ENCODE measurements at places on chromosomes 5 and 9.
A peak's percentile ranks its signal among the peaks of the same experiment; 100 is the strongest.

GRCh38 chr9:28407351-28407750 is 834.1 kb upstream of the C9orf72 start:
- ATAC-seq = no peak

- ATAC-seq = no peak
Measured at GRCh38 chr5:164860896-164861295, 1355.5 kb downstream of the MAT2B start.

- ATAC-seq = no peak
Measured at GRCh38 chr5:17431272-17432050, 66.6 kb upstream of the TAF11L2 start.

DNA sequence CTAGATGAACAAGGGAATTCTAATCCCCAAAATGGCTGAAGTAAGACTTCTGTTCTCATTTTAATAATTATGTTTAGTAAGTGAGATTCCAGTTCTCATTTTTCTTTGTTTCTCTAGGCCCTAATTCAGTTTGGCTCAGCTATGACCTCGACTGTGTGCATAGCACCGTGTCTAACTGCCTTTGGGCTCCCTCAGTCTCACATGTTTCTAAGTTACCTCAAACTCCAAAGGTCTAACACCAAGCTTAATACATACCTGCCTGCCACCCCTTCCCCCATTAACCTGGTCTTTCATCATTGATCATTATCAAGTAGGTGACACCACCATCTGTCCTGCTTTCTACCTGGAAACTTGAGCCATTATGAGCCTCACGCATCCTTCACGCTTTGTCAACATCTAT is 273.2 kb downstream of the SAXO1 start:
- ATAC-seq = no peak

GRCh38 chr9:35277628-35278359 is 116.0 kb downstream of the UNC13B start:
- no peak for ATAC-seq

DNA sequence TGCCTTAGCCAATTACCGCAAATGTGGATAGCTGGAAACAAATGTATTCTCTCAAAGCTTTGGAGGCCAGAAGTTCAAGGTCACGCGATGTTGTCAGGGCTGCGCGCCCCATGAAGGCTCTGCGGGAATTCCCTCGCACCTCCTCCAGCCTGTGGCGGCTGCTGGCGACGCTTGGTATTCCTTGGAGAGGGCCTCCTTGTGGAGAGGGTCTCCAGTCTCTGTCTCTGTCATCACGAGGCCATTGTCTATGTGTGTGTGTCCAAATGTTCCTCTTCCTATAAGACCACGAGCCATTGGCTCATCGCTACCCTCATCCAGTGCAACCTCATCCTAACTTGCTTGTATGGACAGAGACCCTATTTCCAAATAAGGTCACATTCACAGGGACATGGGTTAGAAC is 97.5 kb downstream of the ANKRD33B start:
- no peak for ATAC-seq

- peak; percentile 93 for ATAC-seq
Measured at GRCh38 chr5:170503990-170504596, at the start of gene KCNIP1. Gene KCNIP1 (plus strand): TSS chr5:170504020.

GRCh38 chr9:73199448-73199847 is 47.8 kb downstream of the ANXA1 start:
- ATAC-seq = no peak

- ATAC-seq = no peak
Measured at GRCh38 chr5:178207183-178207916, 3.0 kb downstream of the HNRNPAB start.

DNA sequence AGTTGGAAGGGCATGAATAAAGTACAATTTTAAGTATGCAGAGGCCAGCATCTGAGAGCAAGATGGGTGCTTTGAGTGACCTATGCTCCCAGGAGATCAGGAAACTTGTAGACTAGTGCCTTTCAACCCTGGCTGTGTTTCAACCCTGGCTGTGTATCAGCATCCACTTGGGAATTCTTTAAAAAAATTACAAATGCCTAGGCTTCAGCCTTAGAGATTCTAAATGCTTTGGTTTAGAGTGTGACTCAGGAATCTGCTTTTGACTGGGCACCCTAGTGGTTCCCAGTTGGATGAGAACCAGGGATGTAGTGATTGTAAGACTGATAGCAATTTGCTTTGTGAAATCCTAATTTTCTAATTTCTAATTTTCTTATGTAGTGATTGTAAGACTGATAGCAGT is 65.6 kb downstream of the RALGPS1 start:
- ATAC-seq = no peak

- ATAC-seq = no peak
Measured at GRCh38 chr5:110968246-110969005, 103.1 kb upstream of the TSLP start.

- peak; percentile 74 for ATAC-seq
Measured at GRCh38 chr9:38344566-38345324, 47.8 kb upstream of the ALDH1B1 start.

GRCh38 chr9:126439402-126439765 is 112.8 kb downstream of the MVB12B start:
- ATAC-seq = no peak

DNA sequence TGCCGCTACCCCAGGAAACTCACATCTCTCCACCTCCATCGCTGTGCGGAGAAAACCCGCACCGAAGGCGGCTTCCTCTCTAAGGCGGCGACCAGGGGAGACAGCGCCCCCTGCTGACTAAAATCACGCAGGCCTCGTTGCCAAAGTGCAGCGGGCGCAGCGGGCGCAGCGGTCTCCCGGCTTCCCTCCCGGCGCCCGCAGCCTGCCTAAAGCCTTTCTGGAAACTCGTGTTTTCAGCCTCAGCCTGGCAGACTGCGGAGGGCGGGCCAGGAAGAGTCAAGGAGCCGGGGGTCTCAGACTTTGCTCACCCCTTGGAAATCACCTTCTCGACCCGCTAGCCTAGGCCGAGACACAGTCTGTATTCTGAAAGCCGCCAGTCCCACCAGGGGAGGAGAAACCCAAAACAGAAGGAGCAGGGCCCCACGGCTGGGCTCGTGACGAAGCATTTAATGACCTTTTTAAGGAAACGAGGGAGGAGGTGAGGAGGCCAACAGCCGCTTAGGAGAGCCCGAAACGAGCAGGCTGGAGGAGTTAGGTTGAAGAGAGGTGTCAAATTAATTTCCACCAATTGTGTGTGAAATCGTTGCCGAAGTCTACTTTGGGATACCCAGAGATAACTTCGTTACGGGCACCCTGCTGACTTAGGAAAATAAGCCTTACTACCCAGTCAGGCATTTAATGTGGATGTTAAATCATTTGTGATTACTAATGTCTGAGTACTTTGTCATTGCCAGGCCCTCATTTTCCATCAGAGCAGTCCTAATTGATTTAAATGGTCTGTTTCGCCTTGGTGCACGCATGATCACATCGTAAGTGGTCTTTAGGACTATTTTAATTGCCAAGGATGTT is 7.3 kb upstream of the FOXB2 start:
- ATAC-seq = peak; percentile 61

DNA sequence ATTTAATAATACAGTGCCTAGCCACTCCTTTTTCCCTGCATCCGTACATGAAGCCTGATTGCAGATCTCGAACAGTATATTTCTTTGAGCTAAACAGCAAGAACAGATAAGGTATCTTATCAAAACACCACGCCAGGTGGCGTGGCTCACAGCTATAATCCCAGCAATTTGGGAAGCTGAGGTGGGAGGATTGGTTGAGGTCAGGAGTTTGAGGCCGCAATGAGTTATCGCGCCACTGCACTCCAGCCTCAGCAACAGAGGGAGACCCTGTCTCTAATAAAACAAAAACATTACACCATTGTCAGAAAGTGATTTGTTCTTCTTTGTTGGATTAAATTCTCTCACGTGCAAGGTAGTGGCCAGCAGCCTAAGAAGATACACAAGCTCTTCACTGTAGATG is 291.2 kb upstream of the DMRT1 start:
- ATAC-seq = no peak

- ATAC-seq = no peak
Measured at GRCh38 chr5:145236127-145236526, 599.0 kb downstream of the PRELID2 start.

DNA sequence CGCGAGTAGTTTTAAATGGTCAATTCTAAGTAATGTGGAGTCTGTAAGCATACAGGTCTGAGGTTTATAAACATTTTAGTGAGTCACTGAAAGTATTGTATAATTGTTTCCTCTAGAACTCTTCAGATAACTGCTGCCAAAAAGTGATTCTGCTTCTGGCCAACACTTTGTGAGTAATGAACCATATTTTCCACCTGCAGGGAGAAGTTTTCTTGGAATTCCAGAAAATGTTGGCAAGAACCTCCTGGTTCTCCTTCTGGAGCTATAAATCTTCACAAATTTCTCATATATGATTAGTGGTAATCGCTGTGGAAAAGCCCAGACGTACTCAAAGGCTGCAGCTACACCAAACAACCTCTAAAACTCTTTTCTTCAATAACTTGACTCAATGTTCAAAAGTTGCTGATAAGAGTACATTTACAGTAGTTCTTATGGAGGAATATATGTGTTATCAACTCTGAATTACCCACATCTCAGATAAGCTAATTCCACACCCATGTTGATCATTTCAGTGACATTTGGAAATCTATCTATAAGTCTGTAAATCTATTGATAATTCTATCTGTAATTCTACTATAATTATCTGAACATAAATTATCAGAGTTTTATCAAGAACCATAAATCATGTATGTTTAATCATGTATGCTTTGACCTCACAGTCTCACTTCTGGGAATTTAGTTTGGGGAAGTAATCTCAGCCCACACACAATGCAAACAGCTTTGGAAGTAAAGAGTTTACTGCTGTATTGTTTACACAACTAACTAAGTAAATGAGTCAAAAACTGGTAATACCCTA is 74.1 kb downstream of the FNBP1 start:
- ATAC-seq = no peak

- ATAC-seq = no peak
Measured at GRCh38 chr5:67195406-67196275, 958 bp downstream of the CD180 start.

DNA sequence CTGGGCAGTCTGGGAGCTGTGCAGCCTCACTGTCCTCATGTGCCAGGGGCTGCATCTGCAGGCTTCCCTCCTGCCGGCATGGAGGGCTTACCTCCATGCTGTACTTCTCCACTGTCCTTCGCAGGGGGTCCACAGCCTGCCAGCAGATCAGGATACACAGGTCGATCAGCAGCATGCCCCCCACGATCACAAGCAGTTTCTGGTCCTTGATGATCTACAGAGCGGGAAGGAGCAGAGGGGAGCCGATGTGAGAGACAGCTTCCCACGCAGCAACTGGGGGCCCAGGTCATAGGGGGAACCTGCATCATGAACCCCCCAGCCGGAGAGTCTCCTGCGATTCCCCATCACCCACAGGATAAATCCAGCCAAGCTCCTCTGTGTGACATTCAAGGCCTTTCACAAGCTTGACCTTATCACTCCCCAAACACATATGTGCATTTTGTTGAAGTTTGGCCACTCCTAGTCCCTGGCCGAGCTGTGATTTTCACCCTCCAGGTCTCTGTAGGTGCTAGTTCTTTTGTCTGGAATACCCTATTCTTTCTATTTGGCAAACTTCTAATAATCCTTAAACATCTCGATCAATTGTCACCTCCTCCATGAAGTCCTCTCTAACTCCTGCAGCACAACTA is 107.3 kb upstream of the TBC1D2 start:
- peak; percentile 67 for ATAC-seq

DNA sequence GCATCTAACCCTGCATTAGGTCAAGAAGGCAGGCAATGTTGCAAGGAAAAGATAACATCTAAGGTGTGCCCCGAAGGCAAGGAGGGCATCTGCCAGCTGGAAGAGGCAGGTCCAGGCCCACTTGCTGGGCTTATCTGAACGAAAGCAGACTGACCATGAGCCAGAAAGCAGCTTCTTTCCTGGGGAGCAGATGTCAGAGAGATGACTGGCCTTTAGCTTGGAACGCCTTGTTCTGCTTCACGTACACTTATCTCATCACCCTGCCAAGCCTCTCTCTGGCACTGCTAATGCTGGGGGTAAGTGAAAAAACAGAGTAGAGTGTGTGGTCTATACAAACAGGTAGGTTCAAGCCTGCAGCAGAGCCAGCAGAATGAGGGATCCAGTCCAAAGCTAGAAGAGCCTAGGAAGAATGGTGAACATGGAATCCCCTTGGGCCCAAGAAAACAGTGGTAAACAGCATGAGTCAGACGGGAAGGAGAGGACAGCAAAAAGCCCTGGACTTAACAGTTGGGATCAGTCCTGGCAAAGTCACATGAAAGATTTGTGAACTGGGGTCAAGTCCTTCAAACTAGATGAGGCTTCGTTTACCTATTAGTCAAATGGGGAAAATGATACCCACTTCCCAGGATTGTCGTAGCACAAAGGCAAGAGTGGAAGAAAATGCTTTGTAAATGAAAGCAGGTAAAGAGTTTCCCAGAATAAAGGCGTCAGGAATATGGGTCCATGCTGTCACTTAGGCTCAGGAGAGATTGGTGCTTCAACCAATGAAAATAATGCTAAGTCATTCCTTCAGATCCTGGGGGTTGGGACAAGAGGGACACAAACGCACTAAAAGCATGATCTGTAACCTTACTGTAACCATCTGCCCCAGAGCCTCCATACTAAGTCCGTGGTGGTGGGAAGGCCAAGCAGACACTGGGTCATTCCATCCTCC is 200.9 kb downstream of the SLIT3 start:
- no peak for ATAC-seq

DNA sequence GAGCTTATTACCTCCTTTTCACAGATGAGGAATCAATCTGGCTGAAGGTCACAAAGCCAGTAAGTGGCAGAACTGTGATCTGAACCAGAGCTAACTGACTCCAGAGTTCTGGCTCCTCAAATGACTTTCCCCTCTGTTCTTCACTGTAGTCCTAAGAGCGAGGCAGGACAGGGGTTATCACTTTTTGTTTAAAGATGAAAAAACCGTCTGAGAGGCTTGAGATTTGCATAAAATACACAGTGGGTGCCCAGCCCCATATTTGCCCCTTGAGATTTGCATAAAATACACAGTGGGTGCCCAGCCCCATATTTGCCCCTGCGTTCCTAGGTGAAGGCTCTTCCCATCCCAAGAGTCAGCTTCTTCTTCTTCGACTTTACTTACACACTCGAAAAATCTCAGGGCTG is 667 bp downstream of the FBXO10 start:
- ATAC-seq = peak; percentile 6

- ATAC-seq = no peak
Measured at GRCh38 chr5:148831590-148832565, 5.5 kb downstream of the ADRB2 start.

DNA sequence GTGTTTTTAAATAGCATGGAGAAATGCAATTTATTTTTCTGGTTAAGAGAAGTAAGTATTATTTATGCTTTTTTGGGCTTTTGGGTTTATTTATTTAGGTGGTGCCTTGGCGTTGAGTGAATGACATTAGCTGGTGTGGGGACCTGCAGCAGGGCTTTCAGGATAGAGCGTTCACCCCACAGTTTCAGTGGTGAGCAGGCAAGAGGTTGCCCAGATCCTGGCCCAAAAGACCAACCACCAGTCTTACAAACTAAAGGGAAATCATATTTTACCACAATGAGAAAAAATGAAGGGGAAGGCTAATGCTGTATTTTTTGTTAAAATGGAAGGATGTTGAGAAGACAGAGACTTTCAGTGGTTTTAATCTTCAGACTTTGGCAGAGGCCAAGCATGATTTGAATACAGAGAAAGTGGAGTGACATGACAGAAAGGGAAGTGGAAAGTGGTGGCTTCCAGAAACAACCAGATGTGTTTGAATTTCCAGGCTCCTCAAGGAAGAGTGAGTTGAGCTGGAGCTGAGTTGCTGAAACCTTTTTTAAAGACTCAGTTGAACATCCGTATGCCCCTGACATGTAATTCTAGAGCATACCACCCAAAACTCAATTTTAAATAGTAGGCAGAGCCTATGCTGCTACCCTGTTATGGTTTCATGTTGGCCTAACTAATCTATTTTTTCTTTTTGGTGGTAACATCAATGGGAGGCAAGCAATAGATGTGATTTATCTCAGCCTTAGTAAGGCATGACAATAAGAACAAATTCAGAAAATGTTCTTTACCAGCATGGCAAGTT is 94.8 kb downstream of the AOPEP start:
- no peak for ATAC-seq
